ENCODE measurements at places on chromosomes 2 and 18.

GRCh38 chr2:132909427-132909826 lies 239.4 kb upstream of the LYPD1 start:
- DNase-seq: no peak

DNA sequence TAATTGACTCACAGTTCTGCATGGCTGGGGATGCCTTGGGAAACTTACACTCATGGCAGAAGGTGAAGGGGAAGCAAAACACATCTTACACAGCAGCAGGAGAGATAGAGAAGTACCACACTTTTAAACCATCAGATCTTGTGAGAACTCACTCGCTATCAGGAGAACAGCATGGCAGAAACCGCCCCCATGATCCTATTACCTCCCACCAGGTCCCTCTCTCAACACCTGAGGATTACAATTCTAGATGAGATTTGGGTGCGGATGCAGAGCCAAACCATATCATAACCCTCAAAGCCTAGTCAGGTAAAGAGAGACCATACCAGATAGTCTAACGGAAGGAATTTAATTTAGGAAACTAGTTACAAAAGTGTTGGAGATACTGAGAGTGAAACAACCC lies 182.6 kb upstream of the ACVR2A start:
- DNase-seq: no peak

DNA sequence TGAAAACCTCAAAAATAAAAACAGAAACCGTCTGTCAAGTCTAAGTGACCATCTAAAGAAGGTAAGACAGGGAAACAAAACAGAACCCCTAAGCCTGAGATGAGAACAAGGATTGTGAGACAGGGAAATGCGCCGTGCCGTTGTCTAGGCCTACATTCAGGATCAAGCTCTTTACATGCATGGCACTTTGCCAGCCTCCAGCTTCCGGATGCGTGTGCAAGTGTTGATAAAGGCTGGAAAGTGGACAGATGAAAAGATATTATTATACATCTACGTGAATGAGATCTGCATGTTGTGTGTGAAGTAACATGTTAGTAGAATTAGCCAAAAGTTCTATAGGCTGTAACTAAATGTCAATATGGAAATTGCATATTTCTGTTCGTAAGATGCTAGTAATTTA lies 28.6 kb upstream of the TMEM87B start:
- no peak for DNase-seq

DNA sequence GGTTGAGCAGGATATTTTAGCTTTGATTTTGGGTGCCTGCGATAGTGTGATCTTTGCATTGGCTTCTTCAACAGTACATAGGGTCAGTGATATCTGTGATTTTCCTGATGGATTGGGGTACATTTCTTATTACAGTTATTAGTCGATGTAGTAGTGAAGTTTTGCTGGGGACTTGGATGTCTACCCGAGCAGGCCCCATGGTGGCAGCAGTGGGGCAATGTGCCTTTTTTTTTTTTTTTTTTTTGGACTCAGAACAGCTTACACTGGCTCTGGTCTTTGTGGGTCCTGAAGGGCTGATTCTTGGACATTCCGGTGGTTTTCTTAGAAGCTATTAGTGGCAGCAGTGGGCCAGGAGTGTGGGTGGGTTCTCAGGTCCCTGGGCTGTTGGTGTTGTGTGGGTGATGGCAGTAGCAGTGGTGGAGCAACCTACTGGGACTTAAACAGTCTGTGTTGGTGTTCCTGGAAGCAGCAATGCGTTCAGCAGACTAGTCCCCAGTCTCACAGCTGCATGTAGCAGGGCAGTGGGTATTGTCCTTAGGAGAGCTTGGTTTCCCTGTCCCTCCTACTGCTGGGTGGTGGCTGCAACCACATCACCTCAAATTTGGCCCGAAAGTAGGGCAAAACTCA lies 53.7 kb upstream of the SLC4A10 start:
- DNase-seq: no peak

- no peak for DNase-seq
Observed at GRCh38 chr18:32610176-32610575, 139.5 kb upstream of the GAREM1 start.

GRCh38 chr2:8300216-8300615 lies 381.6 kb upstream of the ID2 start:
- no peak for DNase-seq

DNA sequence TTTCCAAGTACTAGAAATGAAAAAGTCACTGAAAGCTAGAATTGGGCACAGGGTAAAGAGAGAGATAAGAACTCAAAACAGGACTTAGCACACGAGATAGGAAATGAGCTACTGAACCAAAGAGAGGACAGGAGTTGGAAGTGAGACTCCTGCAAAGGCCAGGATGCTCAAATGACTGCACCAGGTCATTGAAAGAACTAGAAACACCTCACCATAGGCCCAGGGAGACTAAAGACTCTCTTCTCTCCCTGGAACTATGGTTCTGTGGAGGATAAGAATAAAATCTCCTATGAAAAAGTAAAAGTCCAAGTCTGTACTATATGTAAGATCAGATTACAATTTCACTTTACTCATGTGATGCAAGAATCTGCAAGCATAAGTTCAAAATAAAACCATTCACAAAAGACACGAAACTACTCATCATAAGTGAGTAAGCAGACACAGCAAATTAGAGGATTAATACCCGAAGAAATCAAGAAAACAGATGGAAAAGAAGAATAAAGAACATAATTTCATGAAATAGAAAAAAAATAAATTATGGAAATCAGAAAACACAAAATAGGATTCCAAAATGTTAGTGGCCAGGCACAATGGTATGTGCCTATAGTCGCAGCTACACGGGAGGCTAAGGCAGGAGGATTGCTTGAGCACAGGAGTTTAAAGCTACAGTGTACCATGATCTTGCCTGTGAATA lies 6.5 kb downstream of the NBAS start:
- DNase-seq: no peak

- no peak for DNase-seq
Observed at GRCh38 chr18:26008619-26009018, 81.8 kb downstream of the SS18 start.

- DNase-seq: no peak
Observed at GRCh38 chr2:128625963-128626759, 307.5 kb upstream of the HS6ST1 start.

GRCh38 chr18:51068105-51068504 lies 38.1 kb downstream of the SMAD4 start:
- no peak for DNase-seq

DNA sequence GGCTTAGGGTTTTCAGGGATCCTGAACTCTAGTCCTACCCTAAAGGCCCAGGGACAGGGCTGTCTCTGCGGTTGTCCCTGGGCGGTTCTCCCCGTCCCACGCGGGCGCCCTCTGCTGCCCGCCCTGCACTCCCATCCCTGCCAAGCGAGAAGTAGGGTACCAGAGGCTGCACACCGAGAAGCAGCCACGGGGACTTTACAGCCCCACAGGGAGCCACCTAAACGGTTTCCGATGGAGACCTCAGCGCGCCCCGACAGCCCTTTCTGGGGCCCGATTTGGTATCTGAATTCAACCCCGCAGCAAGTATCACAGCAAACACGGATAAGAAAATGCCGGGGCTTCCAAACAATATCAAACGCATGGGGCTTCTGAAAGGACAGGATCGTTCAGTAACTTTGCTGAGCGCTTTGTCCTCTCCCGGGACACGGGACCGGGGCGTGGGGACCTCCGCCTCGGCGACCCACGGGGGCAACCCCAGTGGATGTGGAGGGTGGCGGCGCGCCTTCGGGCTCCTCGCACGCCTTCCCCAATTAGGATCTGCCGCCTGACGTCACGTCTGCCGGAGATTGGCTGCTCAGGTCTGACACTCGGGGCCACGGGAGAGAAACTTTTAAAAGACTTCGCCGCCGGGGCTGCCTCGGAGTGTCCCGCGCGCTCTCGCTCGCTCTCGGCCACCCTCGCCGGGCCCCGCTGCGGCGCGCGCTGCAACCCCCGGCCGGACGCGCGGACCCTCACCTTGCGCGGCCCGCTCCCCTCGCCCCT lies at the start of gene LTBP1:
Gene LTBP1, plus strand, starts transcription at position 640 of the 762 bp plus-strand sequence. CDS start 372 bp downstream, outside the sequence.
- no peak for DNase-seq

- DNase-seq: no peak
Observed at GRCh38 chr2:230906471-230907230, 18.4 kb downstream of the GPR55 start.

GRCh38 chr2:102061286-102061699 lies 69.5 kb downstream of the IL1R2 start:
- DNase-seq: no peak

GRCh38 chr2:120255986-120256650 lies 3.5 kb downstream of the RALB start:
- no peak for DNase-seq

DNA sequence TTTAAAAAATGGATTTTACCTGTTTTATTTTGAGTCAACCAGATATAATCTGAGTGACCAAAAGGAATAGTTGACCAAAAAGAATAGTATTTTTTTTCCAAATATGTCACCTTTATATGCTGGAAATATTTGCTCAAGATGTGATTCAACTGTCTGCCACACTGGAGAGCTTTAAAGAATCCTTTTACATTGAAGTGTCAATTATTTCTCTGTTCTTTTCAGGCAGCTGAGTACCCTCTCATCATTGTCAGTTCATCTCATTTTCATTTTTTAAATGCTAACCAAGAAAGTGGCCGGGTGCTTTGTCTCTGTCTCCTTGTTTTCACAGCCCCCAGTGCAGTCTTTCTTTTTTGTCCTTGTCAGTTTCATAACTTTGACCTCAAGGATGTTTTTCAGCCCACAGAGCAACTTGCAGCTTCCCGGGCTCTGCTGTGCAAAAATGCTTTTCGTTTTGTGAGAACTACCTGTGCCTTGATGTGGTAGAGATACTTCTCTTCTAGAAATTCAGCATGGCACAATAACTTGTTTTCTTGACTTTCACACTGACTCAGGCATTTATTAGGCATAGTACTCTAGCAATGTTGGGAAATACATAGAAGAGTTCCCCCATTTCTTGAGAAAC lies 23.4 kb upstream of the CERS6 start:
- no peak for DNase-seq

DNA sequence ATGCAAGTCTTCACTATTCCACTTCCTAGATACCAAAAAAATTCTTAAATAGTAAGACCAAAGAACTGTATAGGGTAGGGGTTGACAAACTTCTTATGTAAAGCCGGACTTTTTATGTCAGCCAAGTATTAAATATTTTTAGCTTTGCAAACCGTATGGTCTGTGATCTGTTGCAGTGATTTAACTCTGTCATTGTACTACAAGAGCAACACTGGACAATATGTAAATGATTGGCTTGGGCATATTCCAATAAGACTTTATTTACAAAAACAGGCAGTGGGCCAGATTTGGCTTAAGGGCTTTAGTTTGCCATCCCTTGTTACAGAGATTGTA lies 48.0 kb downstream of the MGAT5 start:
- DNase-seq: no peak

DNA sequence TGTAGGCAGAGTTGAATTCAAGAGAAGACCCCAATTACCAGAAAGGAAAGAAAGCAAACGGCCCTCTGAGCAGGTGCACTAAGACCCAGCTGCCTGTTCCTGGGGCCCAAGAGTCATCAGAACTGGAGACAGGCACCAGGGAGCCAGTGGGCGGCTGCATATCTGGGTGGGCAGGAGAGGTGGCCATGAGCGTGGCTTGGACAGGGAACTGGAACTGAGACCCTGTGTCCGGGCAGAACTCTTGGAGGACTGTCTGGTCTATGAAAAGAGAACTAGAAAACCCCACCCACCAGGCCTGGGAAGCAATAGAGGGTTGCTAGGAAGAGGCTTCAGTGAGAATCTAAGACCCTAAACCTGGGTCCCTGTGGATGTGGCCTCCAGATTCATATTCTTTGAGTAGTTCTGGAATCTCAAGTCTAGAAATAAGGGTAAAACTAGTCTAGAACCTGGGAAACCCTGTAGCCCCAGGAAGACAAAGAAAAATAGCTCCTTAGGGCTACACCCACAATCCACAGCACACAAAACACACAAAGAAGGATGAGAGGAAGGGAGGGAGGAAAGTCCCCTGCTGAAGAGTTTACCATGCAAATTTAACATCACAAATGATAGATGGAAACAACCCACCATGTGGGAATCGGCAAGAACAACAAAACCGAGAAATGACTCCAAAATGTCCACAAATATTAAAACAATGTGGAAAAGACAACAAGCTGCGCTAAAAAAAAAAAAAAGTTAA lies 147.0 kb downstream of the HDAC4 start:
- DNase-seq: no peak

- peak; percentile 4 for DNase-seq
Observed at GRCh38 chr2:229795058-229795457, 80.7 kb upstream of the DNER start.

DNA sequence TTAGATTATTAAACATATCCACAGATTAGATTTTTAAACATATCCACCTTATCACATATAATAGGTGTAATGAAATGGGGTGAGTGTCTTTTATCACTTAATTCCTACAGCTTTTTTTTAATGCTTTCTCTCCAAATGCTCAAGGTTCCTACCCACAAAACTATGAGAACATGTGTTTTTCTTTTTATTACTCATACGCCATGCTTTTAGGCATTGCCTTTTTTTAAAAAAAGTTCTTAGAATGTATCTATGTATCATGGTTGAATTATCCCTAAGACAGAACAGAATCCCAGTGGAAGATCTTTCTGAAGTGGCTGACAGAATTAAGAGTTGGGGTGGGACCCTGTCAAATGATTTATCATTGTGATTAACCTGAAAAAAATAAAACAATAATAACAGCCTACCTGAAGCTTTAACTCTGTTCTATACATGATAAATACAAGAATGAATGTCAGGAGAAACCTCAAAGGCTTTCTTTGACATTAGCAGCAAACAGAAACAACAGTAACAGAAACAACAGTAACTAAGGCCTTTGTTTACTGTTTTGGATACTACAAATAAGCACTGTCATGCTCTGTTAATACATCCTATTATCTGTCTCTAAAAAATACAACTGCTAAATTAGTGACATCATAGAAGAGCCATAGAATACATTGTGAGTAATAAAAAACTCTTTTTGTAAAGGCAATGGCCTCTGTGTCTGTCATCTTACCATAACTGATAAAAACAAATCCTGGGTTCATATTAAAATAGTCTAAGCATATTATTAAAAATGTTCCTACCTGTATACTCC lies 4.1 kb upstream of the ZNF397 start:
- no peak for DNase-seq

DNA sequence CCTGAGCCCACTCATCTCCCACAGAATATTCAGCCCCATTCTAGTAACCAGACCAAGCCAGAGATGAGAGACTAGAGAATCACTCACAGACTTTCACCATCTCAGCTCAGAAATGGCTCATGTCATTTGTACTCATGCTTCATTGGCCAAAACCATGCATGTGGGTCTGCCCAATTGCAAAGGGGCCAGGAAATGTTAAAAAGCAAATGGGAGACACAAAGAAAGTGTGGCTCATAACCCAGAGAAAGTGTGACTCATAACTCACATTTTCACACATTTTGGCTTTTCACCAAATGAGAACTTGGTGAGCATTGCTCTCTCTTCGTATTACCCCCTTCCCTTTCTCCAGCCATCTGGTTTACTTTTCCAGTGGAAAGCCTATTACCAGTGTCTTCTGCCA lies 66.2 kb downstream of the MDH1 start:
- no peak for DNase-seq

Data from C1 segment of cervical spinal cord (tissue), 14 donors.